Transverse colon (tissue), 4 donors: ENCODE measurements at places on chromosomes 7 and 10. TPM values are rescaled to one million over a fixed set of nuclear protein-coding genes. Genes with fewer than 3 reads are reported as not detected.
A peak's percentile ranks its signal among the peaks of the same experiment; 100 is the strongest.

Gene CRYGN
- not detected for total RNA-seq

Gene SGCE
- 24.1 TPM for total RNA-seq

Gene CNPY1
- not detected for total RNA-seq

Gene CALHM3
- not detected for total RNA-seq

Gene GPC2
- 3.5 TPM for total RNA-seq

DNA sequence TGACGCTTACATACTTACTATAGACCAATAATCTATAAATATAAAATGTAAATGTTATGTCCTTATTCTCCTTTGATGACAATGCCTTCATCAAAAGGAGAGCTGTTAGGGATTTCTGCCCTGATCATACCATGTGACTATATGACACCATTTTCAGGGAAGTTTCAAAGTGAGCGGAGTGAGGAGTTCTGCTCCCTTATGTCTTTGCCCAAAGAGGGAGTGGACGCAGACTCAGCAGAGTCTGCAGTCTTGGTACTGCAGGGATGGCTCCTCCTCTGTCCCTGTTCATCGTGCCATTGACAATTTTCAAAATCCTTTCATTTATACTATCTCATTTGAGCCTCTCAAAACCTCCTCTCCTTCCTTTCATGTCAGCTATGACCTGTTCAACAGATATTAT is 27.9 kb downstream of the HYAL4 start:
- H3K4me1 ChIP-seq = no peaks in the 10 kb centered on the region
- no peak for DNase-seq
- H3K36me3 ChIP-seq = no peaks in the 10 kb centered on the region
- H3K27ac ChIP-seq = no peak overlapping the region
- no peaks in the 10 kb centered on the region for H3K27me3 ChIP-seq
- no peak overlapping the region for H3K4me3 ChIP-seq

- H3K4me3 ChIP-seq = no peak overlapping the region
- H3K36me3 ChIP-seq = no peaks in the 10 kb centered on the region
- DNase-seq = no peak
- H3K27ac ChIP-seq = no peak overlapping the region
Measured at GRCh38 chr7:7897949-7898515, 70.6 kb upstream of the GLCCI1 start.

DNA sequence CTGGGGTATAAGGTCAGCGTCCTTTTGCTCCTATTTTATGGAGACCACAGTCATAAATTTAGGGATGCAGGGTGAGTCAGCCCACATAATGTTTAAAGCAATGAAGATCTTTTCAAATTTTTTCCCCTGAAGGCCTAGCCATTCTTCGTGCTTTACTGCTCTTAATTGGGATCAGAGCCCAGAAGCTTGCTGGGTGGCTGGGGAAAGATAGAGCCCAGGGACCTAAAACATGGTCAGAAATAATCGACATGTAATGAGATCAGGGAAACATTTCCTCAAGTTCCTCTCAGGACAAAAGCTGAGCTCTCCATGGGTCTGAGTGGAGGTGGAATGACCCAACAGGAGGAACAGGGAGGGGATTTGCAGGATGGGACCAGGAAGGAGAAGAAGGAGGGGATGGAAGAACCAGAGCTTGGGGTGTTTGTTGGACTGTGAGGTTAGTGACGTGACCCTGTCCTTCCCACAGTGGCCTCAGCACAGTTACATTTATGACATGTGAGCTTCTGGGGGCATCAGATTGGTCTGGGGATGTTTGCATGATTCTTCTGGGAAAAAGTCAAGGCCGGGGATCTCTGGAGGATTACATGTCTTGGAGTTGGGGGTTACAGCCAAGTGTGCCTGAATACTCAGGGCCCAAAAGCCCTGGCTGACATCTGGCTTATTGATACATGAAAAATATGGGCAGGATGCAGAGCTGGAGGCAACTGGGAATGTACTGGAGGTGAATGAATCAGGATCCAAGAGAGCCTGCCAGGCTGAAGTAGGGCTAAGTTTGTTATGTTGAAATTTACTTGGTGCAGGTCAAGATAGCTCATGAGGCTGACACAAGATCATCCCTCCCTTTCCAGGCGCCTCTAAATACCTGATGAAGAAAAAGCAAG is 477.9 kb downstream of the RPS24 start:
- no peaks in the 10 kb centered on the region for H3K36me3 ChIP-seq
- no peak overlapping the region for H3K4me3 ChIP-seq
- peak overlapping the region; percentile 74 for H3K27ac ChIP-seq
- peaks cover 14% of the 10 kb centered on the region for H3K4me1 ChIP-seq
- no peaks in the 10 kb centered on the region for H3K27me3 ChIP-seq

GRCh38 chr10:132420981-132421846 is 24.2 kb downstream of the PWWP2B start:
- peaks cover 77% of the 10 kb centered on the region for H3K4me1 ChIP-seq
- no peak overlapping the region for H3K4me3 ChIP-seq
- peak overlapping the region; percentile 98 for H3K27ac ChIP-seq

- H3K4me1 ChIP-seq = peaks cover 27% of the 10 kb centered on the region
- no peaks in the 10 kb centered on the region for H3K27me3 ChIP-seq
- H3K4me3 ChIP-seq = no peak overlapping the region
- DNase-seq = no peak
Measured at GRCh38 chr7:964401-965231, 10.1 kb upstream of the ADAP1 start.

- no peak for DNase-seq
- no peak overlapping the region for H3K4me3 ChIP-seq
- no peak overlapping the region for H3K27ac ChIP-seq
- no peaks in the 10 kb centered on the region for H3K4me1 ChIP-seq
- H3K27me3 ChIP-seq = no peaks in the 10 kb centered on the region
Measured at GRCh38 chr7:23672033-23672432, 8.0 kb upstream of the FAM221A start.

GRCh38 chr7:1329966-1330800 is 97.5 kb downstream of the UNCX start:
- H3K36me3 ChIP-seq = no peaks in the 10 kb centered on the region
- DNase-seq = no peak
- H3K4me1 ChIP-seq = no peaks in the 10 kb centered on the region
- H3K27ac ChIP-seq = no peak overlapping the region

DNA sequence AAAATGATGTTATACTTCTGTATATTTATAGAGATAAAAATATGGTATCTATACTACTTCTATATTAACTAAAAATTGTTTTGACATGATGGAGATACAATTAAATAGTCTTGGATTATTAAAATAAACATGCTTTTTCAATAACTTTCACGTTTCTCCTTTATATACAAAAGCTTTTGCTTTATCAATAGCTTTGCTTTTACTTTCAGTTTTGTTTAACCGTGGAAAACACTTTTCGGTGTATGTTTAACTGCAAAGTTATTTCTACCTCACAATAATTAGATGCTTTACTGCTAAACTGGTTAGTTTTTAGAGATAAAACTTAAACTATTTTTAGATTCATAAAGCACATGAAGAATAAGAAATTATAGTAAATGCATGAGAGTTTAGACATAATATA is 432.1 kb upstream of the PCDH15 start:
- H3K27ac ChIP-seq = no peak overlapping the region
- no peaks in the 10 kb centered on the region for H3K36me3 ChIP-seq
- H3K4me1 ChIP-seq = no peaks in the 10 kb centered on the region

- no peaks in the 10 kb centered on the region for H3K4me1 ChIP-seq
- no peak for DNase-seq
- H3K27me3 ChIP-seq = no peaks in the 10 kb centered on the region
- H3K36me3 ChIP-seq = no peaks in the 10 kb centered on the region
- no peak overlapping the region for H3K4me3 ChIP-seq
Measured at GRCh38 chr10:36313142-36313541, 671.0 kb upstream of the FZD8 start.

DNA sequence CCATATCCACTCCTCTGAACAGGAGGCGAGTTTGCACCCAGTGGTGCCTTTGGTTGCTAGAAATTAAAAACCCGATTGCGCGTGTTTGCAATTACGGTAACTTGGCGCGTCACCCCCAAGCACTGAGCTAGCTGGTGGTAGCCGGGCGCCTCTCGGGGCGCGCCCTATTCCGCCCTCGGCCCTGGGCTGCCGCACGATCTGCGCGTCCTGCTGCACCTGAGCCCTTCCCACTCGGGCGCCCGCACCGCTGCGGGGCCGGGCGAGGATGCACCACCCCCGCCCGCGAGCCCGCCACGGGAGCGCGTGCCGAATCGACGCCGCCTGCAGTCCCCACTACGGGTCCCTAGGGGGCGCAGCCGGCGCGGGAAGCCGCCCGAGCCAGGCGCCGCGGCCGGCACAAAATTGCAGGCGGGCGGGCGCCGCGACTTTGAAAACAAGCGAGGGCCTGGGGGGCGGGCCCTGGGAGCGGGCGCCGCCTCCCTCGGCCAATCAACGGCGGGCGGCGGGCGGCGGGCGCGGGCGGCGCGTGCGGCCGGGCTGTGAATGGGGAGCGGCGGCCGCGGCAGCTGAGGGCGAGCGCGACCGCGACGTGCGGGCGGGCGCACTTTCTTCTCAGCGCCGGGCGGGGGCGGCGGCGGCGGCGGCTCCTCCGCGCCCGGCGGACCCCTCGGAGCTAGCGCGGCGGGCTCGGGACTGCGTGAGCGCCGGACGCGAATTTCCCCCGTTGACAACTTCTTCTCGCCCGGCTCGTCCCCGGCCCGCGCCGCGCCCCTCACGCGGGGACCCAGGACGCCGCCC is at the start of gene SDK1:
SDK1 (plus strand) TSS at position 602 of the 798 bp plus-strand sequence. CDS start 335 bp downstream, outside the sequence.
- DNase-seq = peak; percentile 92
- peaks cover 21% of the 10 kb centered on the region for H3K27me3 ChIP-seq
- H3K4me3 ChIP-seq = peak within 1 kb of the TSS; percentile 74
- peak within 1 kb of the TSS; percentile 82 for H3K27ac ChIP-seq
